HFFc6 (cell line): ENCODE measurements at places on chromosomes 7 and 10. TPM values are rescaled to one million over a fixed set of nuclear protein-coding genes. Genes with fewer than 3 reads are reported as not detected.

Gene AVPI1
- 27.5 to 40.8 TPM (median 29.8 TPM) in 3 replicates for total RNA-seq

Gene CYP26A1
- total RNA-seq, result 0.15 TPM in 1 of 3 replicates, not detected in the others

Gene DCLRE1A
- total RNA-seq, result 4.9 to 5.9 TPM (median 5.3 TPM) in 3 replicates

Gene PHYHIPL
- total RNA-seq, result not detected in 3 replicates

Gene CDK13
- 27.7 to 30.5 TPM (median 30.0 TPM) in 3 replicates for total RNA-seq

Gene SPACDR
- 0.66 and 1.3 TPM in 2 replicates for total RNA-seq

Gene PPP1R17
- not detected in 3 replicates for total RNA-seq

Gene TMEM26
- total RNA-seq, result not detected in 3 replicates

Gene SPDYE2
- not detected in 3 replicates for total RNA-seq

Gene ZNF786
- 3.8 to 4.8 TPM (median 4.5 TPM) in 3 replicates for total RNA-seq

DNA sequence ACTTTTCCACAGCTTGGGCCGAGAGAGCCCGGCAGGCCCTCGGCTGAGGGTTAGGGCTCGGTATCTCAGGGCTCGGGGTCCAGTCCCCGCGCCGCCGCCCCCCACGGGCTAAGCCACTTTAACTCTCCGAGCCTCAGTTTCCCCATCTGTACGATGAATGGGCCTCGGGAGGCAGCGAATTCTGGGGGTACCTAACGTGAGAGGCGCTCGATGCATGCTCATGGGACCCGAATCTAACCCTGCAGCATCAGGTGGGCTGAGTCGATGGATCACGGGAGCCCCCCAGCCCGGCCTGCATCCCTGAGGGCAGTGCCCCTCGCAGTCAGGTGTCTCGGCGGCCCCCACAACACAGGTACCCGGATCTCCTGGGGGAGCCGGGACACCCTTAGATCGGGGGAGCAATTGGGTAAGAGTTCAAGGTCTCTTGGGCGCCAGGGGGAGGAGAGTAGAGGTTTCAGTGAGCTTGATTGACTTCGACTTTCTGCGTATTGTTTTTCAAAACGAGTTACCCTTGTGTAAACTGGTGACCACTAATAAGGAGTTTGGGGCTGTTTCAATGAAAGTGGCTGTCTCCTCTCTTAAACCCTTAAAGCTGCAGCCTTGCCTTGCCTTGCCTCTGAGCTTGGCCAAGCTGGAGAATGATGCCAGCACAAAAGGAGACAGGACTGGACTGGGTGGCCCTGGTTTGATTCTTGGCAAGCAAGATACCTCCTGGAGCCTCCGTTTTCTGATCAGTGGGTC, 631 bp downstream of the POR start:
- H3K4me3 ChIP-seq, result peak overlapping the region; percentile 91
- peaks cover 3% of the 10 kb centered on the region; the same call in 1 of the 2 replicates for H3K27me3 ChIP-seq
- no peaks in the 10 kb centered on the region for H3K36me3 ChIP-seq
- peaks cover 24% of the 10 kb centered on the region for H3K4me1 ChIP-seq

DNA sequence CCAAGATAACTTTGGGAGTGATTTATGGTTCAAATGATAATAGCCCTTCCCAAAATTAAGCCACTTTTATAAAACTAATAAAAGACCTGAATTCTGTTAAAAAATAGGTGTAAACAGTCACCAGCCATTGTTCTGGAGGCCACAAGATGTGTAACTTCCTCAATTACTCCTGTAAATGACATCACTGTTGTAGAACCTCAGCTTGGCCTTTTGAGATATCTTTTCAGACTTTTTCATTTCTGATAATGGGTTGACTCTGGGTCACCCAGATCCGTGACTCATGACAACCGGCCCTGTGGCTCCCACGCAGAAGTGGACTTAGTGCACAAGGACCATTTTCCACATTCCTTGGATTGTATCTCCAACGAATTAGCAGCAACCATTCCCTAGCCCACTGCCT, 106.6 kb downstream of the DKK1 start:
- no peaks in the 10 kb centered on the region for H3K27me3 ChIP-seq
- no peak overlapping the region for H3K4me3 ChIP-seq
- H3K27ac ChIP-seq, result peak overlapping the region; percentile 43
- peaks cover 35% of the 10 kb centered on the region for H3K4me1 ChIP-seq

DNA sequence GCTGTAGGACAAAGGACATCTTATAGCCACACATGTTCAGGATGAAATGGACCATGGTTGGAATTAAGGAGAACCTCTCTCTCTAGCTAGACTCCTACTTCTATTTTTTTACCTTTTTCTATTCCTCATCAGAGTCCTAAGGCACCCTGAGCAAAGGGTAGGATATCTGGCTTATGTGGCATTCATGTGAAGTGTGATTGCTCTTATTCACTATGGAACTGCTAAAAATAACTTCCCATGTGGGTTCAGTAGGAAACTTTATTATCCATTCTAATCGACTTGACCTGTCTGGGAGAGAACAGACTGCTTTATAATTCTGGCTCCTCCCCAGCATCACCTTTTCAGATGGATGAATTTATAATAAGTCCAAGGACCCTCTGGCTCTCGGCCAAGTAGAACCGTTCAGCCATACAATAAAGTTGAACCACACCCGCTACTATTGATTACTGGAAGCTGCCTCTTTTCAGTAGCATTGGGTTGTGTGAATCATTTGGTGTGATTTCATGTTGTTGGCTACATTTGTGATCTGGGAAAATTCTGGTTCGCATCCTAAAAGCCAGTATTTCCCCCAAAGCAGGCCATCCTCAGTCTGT, 117.5 kb downstream of the NRF1 start:
- no peak overlapping the region for H3K27ac ChIP-seq
- H3K4me3 ChIP-seq, result no peak overlapping the region

DNA sequence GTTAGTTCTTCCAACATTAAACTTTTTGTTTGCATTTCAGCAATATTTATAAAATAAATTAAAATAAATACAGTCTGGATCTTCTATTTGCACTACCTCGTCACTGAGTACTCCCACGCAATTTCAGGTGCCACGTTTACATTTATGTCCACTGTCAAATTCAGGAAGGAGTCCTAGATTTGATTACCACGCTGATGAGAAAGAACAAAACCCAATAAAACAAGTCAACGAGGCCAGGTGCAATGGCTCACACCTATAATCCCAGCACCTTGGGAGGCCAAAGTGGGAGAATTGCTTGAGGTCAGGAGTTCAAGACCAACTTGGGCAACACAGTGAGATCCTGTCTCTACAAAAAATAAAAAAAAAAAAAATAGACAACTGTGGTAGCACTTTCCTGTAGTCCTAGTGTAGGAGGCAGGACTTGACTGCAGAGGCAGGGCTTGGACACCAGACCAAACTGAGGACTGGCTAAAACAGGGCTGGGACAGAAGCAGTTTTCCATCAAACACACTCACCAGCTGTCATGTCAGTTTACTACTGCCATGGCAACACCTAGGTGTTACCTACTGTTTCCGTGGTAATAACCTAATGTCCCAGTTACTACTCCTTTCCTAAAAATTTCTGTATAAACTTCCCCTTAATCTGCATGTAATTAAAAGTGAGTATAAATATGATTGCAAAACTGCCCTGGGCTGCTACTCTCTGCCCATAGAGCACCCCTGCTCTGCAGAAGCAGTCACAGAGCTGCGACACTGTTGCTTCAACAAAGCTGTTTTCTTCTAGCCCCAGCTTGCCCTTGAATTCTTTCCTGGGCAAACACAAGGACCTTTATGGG, 341.7 kb downstream of the PARD3 start:
- H3K27me3 ChIP-seq, result 0 out of 2 replicates have a peak, but pooled peaks cover 2% of the 10 kb centered on the region
- H3K36me3 ChIP-seq, result peaks cover 9% of the 10 kb centered on the region; the same call in 1 of the 2 replicates
- no peak overlapping the region for H3K27ac ChIP-seq
- peaks cover 16% of the 10 kb centered on the region for H3K4me1 ChIP-seq
- no peak for DNase-seq
- H3K4me3 ChIP-seq, result no peak overlapping the region

DNA sequence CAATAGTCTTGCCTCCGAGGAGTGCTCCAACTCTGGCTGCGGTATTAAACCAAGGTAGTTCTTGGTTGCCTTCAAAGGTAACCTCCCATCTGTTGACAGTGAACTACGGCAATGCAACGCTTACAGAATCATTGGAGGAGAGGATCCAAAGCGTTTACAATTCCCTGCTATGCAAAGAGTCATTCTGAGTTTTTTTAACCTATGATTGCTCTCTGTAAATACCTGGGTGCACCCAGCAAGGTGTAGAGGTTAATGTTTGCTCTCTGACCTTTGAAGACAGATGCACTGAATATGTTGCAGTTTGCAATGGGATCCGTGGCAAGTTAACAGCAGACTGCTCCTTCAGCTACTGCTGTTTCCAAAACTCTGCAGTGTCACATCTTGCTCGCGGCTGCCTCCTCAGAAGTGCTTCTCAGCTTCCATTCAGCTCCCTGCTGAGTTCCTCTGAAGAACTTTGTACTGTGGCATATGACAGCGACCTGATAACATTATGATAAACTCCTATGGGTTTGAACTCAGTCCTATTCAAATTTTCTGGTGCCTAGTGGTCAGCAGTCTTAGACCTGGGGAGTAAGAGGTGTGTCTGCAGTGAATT, 29.0 kb downstream of the KIAA1217 start:
- no peak for DNase-seq
- H3K27me3 ChIP-seq, result peaks cover 5% of the 10 kb centered on the region; the same call in 1 of the 2 replicates
- no peak overlapping the region for H3K27ac ChIP-seq
- H3K36me3 ChIP-seq, result no peaks in the 10 kb centered on the region
- H3K4me3 ChIP-seq, result no peak overlapping the region
- H3K4me1 ChIP-seq, result no peaks in the 10 kb centered on the region

DNA sequence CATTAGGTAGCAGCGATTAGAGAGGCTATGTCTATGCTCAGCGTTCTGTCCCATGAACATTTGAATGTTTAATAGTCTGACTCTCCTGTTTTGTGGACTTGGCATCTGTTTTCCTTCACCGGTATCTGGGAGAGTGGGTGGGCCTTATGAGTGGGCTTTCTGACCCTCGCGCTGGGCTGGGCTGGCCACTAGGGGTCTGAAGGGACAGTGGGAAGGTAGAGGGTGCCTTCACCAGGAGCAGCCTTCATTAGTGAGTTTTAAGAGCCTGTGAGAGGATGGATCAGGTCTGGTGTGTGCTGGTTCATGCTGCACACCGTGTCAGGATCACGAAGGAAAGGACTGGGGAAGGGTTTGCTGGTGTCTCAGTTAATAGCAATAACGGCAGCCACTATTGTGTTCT, 33.4 kb downstream of the DCLRE1A start:
- H3K4me1 ChIP-seq, result no peaks in the 10 kb centered on the region
- H3K27me3 ChIP-seq, result peaks cover 7% of the 10 kb centered on the region
- no peak for DNase-seq
- H3K27ac ChIP-seq, result no peak overlapping the region

GRCh38 chr10:117921421-117921820, 125.3 kb downstream of the RAB11FIP2 start:
- no peak for DNase-seq
- no peaks in the 10 kb centered on the region for H3K4me1 ChIP-seq
- H3K4me3 ChIP-seq, result no peak overlapping the region
- H3K36me3 ChIP-seq, result no peaks in the 10 kb centered on the region

DNA sequence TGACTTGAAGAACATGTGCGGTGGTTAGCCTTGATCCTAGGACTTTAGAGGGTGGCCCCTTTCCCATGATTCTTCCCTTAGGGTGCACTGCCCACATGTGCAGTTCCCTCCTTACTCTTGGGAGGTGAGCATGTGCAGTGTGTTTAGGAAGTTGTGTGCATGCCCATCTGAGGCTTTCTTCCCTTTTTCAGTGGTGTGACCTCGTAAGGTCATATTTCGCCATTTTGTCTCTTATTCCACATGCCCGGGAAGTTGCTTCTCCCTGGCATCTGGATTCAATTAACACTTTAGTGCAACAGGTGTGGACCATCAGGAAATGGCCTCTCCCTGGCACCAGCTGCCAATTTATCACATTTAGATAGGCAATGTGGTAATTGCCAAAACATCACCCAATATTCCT, 380.6 kb upstream of the VSTM2A start:
- H3K4me3 ChIP-seq, result no peak overlapping the region
- H3K27me3 ChIP-seq, result no peaks in the 10 kb centered on the region
- no peaks in the 10 kb centered on the region; the same call in 1 of the 2 replicates for H3K36me3 ChIP-seq
- H3K27ac ChIP-seq, result no peak overlapping the region
- no peak for DNase-seq

DNA sequence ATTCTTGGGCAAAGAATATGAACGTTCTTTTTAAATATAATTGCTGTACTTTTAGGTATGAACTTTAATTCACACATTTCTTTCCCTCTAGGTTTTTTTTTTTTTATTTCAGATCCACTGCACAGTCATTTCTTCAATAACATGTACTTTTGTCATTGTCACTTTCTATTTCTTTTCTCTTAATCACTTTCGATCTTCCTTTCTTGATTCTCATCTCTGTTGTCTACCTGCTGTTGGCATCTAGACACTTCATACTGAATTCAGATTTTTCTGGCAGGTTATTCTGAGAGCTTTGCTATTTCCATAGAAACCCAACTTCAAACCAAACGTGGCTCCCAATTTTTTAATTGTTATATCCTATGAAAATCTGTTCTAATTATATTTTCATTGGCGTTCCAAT, 211.7 kb upstream of the KLF6 start:
- peaks cover 19% of the 10 kb centered on the region for H3K36me3 ChIP-seq
- H3K4me3 ChIP-seq, result no peak overlapping the region
- no peak overlapping the region for H3K27ac ChIP-seq

GRCh38 chr10:61961278-61961677, 59.8 kb downstream of the ARID5B start:
- no peaks in the 10 kb centered on the region; the same call in 1 of the 2 replicates for H3K27me3 ChIP-seq
- H3K27ac ChIP-seq, result no peak overlapping the region

DNA sequence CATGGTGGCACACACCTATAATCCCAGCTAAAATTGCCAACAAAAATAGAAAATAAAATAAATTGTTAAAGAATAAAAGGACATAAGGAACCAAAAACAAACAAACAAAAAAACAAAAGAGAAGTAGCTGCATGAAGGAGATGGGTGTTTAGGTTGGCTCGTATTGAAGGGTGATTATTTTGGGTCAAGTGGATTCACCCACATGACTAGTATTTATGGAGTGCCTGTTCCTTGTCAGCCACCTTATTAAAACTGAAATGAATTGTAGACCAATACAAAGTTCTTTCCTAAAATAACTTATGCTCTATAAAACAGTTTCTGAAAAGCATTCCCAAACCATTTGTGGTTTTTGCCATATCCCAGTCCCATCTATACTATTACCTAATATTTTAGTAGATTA, 138.7 kb downstream of the BTAF1 start:
- H3K36me3 ChIP-seq, result no peaks in the 10 kb centered on the region
- no peak overlapping the region for H3K27ac ChIP-seq
- no peak overlapping the region for H3K4me3 ChIP-seq
- H3K4me1 ChIP-seq, result peaks cover 21% of the 10 kb centered on the region
- no peaks in the 10 kb centered on the region for H3K27me3 ChIP-seq

DNA sequence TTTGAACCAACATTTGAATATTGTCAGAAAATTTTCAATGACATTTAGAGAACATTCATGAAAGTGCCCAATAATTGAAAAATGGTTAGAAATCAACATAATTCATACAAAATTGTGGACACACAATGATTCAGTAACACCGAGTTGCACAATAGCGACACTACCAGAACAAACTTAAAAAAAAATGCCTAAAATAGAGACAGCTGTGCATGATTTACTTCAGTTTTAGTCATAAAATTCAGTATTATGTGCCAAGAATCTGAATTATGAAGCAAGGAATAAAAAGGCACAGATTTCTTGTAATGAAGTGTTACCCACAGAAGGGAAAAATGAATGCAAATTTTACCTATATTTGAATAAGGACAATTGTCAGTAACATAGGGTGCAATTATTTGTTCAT, 396.0 kb downstream of the SEMA3D start:
- peaks cover 4% of the 10 kb centered on the region; the same call in 1 of the 2 replicates for H3K36me3 ChIP-seq
- no peak overlapping the region for H3K4me3 ChIP-seq
- H3K27ac ChIP-seq, result no peak overlapping the region
- no peak for DNase-seq
- H3K27me3 ChIP-seq, result no peaks in the 10 kb centered on the region
